ENCODE measurements at places on chromosomes 2 and 18. TPM values are rescaled to one million over a fixed set of nuclear protein-coding genes. Genes with fewer than 3 reads are reported as not detected.
A peak's percentile ranks its signal among the peaks of the same experiment; 100 is the strongest.

GRCh38 chr2:102355526-102356380 is at the start of gene IL18R1:
IL18R1 (plus strand) TSS chr2:102355796; CDS start chr2:102362661, 6,865 bp downstream.
- peak within 1 kb of the TSS; percentile 69 for H3K4me3 ChIP-seq
- no peaks in the 10 kb centered on the region for H3K36me3 ChIP-seq
- H3K27ac ChIP-seq, result peak within 1 kb of the TSS; percentile 90
- DNase-seq, result peak; percentile 97

DNA sequence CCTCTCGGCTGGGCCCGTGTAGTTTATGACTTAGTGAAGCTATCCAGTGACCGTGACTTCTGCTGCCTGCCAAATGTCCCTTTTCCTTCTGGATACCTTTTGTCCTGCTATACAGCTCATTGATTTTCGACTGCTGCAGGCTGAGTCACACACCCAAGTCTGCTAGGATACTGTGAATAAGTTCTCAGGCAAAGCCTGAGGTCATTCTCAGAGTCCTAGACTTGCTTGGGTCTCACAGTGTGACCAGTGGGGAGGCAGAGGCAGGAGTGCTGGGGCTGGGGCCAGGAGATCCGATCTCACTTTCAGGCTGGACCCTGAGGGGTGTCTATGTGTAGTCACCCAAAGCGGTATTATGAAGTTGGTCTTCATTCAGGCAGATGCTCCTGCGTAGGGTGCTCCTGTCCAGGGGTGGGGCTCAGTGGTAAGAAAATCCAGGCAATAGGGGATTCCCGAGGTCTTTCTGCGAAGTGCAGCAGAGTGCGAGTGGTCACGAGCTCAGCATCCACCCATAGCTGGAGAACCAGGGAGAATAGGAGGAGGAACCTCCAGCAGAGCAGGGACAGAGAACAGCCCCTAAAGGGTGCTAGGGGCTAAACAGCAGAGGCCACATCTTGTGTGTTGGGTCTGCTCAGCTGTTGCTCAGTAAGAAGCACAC is 268.6 kb upstream of the NCKAP5 start:
- H3K36me3 ChIP-seq, result no peaks in the 10 kb centered on the region
- H3K4me1 ChIP-seq, result peaks cover 3% of the 10 kb centered on the region
- no peak overlapping the region for H3K27ac ChIP-seq
- H3K4me3 ChIP-seq, result no peak overlapping the region

- no peaks in the 10 kb centered on the region for H3K36me3 ChIP-seq
- DNase-seq, result no peak
- no peaks in the 10 kb centered on the region for H3K4me1 ChIP-seq
- H3K27ac ChIP-seq, result no peak overlapping the region
- H3K4me3 ChIP-seq, result no peak overlapping the region
Observed at GRCh38 chr2:137047369-137047768, 282.0 kb downstream of the THSD7B start.

DNA sequence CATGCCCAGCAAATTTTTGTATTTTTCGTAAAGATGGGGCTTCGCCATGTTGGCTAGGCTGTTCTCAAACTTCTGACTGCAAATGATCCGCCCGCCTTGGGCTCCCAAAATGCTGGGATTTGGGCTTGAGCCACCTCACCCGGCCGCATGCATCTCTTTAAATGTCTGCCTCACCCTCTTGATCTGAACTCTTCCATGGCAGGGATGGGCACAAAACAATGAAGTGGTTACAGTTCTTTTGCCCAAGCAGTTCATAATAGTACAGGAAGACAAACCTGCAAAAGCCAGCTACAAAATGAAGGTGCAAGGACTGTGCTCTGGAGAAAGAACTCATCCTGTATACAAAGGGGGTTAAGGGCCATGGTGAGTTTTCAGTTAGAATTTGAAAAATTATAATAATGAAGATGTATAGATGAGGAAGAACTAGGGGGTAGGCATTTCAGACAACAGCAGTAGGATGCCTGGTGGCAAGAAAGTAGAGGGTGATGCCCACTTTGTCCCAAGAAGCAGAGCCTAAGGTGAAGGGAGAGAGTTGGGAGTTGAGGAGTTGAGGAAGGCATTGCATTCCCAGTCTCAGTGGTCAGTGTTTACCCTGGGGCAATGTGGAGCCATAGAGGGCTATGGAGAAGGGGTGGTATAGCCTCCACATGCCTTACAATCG is 160.8 kb upstream of the MYCN start:
- H3K27ac ChIP-seq, result no peak overlapping the region
- no peaks in the 10 kb centered on the region for H3K27me3 ChIP-seq
- no peak for DNase-seq
- no peak overlapping the region for H3K4me3 ChIP-seq

DNA sequence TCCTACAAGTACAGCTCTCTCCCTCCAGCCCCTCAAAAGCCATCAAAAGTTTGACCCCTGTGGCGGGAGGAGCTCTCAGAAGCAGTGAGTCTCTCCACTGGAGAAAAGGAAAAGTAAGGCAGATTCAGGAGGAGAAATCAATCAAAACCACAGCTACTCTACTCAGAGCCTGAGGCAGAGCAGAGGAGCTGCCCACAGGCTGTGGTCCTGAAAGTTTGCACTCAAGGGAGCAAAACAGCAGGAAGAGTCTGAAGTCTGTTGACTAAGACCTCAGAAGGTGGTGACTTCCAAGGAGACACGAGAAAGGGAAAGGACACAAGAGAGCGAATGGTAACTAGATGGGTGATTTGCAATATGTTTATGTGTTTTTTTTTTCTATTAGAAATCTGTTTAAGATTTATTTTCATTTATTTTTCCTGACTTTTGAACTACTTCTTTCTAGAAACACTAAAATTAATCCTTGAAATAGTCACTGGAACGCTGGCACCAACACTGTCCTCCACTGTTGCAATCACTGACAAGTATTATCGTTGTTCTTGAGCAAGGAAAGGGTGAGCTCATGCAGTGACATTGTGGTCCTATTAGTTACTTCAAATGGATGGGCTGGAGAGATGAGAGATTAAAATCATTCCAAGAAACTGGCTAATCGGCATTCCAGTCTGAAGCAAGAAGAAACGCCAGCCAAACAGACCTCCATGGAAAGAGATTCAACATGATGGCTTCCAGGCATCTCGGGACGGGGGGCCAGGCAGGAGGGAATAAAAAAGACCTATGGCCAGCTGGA is 35.8 kb downstream of the PID1 start:
- no peak for DNase-seq
- no peak overlapping the region for H3K4me3 ChIP-seq
- H3K4me1 ChIP-seq, result no peaks in the 10 kb centered on the region
- H3K27me3 ChIP-seq, result no peaks in the 10 kb centered on the region
- no peaks in the 10 kb centered on the region for H3K36me3 ChIP-seq
- no peak overlapping the region for H3K27ac ChIP-seq

CRYBA2 gene
- not detected for total RNA-seq

DNA sequence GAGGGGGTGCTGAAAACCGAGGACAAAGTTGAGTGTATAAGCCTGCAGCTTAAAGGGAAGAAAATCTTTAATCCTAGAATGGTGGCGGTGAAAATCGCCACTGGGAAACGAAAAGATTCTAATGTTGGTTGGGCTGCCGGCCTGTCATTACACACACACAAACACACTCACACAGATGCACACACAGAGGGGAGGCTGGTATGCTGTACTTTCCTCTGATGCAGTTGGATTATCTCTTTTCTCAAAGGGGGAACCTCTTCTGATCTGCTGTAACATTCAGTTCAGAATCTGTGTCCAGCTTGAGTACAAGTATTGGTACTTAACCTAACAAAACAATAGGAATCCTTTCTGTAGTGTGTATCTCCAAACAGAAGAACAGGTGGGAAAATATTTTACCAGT is 39.0 kb downstream of the ANXA4 start:
- peak overlapping the region; percentile 61 for H3K27ac ChIP-seq
- no peaks in the 10 kb centered on the region for H3K36me3 ChIP-seq
- no peaks in the 10 kb centered on the region for H3K27me3 ChIP-seq

DNA sequence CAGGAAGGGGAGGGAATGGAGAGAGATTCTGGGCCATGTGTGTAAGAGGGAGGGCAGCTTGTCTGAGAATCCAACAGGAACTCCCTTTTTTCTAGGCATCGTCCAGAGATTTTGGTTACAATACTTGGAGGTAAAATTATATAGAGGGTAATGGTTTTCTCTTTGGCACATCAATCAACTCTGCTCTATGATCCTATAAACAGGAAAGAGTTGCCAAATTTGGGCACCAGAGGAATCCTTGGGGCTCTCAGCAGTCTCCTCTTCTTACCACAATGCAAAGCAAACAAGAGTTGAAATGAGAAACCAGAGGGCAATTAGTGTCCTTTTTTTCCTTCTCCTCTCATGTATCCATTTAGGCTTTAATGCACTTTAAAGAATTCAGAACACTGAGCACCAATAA is 243.4 kb downstream of the SLC8A1 start:
- H3K4me3 ChIP-seq, result no peak overlapping the region
- no peaks in the 10 kb centered on the region for H3K36me3 ChIP-seq
- no peaks in the 10 kb centered on the region for H3K27me3 ChIP-seq
- no peak overlapping the region for H3K27ac ChIP-seq
- DNase-seq, result no peak
- H3K4me1 ChIP-seq, result no peaks in the 10 kb centered on the region

- no peaks in the 10 kb centered on the region for H3K36me3 ChIP-seq
- H3K27ac ChIP-seq, result no peak overlapping the region
- H3K4me3 ChIP-seq, result no peak overlapping the region
- H3K27me3 ChIP-seq, result no peaks in the 10 kb centered on the region
Observed at GRCh38 chr2:8030573-8031303, 651.1 kb upstream of the ID2 start.

DAPL1 gene
- total RNA-seq, result not detected

DNA sequence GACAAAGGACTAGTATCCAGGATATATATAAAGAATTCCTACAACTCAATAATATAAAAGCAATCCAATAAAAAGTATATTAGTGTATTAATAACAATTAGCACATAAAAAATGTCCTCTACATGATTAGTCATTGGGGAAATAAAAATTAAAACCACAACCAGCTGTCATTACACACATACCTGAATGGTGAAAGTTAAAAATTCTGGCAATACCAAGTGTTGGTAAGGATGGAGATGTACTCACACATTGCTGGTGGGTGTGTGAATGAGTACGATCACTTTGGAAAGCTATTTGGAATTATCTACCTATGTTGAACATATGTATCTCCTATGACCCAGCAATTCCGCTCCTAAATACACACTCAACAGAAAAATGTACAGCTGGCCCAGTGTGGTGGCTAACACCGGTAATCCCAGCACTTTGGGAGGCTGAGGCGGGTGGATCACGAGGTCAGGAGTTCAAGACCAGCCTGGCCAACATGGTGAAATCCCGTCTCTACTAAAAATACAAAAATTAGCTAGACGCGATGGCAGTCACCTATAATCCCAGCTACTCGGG is 14.3 kb upstream of the NOL10 start:
- no peaks in the 10 kb centered on the region for H3K4me1 ChIP-seq
- no peak overlapping the region for H3K27ac ChIP-seq
- no peak for DNase-seq
- H3K36me3 ChIP-seq, result no peaks in the 10 kb centered on the region

DNA sequence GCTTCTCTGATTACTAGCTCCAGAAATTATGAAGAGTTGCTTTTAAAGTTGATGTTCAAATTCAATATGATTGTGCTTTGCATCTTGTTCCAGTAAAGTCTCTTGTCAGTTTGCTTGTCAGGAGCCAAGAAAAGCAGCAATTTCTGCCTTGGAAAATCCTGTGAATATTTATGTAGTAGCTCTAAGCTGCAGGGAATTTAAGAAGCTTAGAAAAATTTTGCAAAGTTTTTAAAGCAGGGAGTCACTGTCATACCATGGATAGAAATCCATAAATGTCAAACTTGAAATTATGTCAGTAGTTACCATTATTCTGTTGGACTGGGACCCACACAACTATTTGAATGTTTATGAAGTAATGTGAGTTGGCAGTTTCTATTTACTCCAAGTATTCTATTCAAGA is 169.3 kb downstream of the TMEM200C start:
- no peak overlapping the region for H3K27ac ChIP-seq
- no peaks in the 10 kb centered on the region for H3K4me1 ChIP-seq
- no peak overlapping the region for H3K4me3 ChIP-seq

- DNase-seq, result no peak
- H3K36me3 ChIP-seq, result no peaks in the 10 kb centered on the region
- H3K27me3 ChIP-seq, result no peaks in the 10 kb centered on the region
- no peak overlapping the region for H3K4me3 ChIP-seq
- H3K4me1 ChIP-seq, result no peaks in the 10 kb centered on the region
- no peak overlapping the region for H3K27ac ChIP-seq
Observed at GRCh38 chr2:135620198-135620597, 88.9 kb downstream of the R3HDM1 start.

All from left lung (tissue), 14 donors.